AG08395 (cell line): ENCODE measurements at places on chromosomes 5 and 9.

DNA sequence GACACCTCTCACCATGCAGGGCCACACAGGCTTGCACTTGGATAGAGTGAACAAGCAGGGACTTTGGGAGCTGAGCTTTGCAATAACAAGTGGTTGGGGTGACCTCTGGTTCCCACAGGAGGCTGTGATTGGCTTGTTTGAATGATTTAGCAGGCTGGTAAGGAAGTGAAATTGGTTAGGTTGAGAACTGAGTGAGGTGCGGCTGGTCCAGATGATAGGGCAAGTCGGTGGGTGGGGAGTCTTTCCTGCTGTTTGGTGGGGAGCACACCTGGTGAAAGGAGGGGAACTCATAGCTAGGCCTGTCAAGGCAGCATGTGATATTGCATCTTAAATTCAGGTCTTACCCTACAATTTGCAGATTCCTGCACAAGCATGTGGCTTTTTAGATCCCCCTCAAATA is 794.6 kb upstream of the ZNF608 start:
- no peak for DNase-seq

DNA sequence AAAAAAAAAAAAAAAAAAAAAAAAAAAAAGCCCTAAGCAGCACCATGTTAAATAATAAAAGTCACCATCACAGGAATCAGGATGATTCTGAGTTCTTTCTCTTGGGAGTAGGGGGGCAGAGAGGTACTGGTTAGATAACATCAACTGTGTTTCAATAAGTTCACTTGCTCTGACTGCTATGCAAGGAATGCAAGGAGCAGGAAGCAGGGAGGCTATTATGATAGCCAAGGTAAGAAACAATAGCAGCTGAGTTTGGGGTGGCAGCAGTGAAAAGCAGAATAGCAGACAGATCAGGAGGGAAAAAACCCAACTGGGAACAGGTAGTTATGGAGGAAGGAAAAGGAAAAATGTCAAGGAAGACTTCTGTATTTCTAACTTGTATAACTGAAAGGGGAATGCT is 8.2 kb downstream of the CEP120 start:
- DNase-seq = no peak

GRCh38 chr5:135308752-135309151 is 90.3 kb downstream of the MACROH2A1 start:
- DNase-seq = peak; percentile 50

DNA sequence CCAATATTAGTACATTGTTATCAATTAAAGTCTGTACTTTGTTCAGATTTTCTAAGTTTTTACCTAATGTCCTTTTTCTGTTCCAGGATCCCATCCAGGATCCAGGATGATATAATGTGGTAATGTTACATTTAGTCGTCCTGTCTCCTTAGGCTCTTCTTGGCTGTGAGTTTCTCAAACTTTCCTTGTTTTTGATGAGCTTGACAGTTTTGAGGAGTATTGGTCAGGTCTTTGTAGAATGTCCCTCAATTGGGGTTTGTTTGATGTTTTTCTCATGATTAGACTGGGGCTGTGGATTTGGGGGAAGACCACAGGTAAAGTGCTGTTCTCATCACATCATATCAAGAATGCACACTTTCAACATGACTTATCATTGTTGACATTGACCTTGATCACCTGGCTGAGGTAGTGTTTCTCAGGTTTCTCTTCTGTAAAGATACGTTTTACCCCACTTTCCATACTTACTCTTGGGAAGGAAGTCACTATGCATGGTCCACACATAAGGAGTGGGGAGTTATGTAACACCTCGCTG is 9.6 kb downstream of the NDFIP1 start:
- no peak for DNase-seq

DNA sequence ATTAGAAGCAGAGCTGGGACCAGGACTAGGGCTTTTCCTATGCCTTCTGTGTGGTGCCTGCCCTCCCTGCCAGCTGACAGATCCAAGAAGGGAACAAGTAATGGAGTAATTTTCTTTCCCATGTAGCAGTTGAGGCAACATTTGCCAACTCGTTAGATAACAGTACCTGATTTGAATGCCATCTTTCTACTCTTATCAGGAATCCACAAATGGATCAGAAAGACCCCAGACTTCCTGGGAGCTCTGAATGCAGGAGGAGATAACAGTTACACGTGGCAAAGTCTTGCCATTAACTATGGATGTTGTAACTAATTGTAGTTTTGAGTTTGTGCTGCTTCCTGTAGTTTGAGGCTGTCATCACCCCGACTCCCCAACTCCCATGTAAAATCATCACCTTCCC is 39.2 kb downstream of the RCL1 start:
- no peak for DNase-seq

DNA sequence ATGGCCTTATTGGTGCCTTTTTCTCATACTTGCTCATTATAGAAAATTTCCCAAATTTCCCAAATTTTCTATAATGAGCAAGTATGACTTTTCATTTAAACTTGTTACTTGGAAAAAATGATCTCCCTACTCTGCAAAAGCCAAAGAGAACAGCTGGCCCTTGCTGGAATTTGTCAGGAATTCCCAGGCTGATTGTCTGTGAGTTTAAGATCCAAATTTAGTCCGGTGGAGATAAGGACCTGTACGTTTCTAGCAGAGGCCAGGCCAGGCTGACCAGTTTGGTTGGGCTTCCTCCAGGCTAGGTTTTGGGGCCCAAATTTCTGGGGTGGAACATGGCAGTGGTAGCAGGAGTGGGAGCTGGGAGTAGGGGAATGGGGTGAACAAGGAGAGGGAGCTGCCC is 51.9 kb downstream of the NEURL1B start:
- DNase-seq = no peak

DNA sequence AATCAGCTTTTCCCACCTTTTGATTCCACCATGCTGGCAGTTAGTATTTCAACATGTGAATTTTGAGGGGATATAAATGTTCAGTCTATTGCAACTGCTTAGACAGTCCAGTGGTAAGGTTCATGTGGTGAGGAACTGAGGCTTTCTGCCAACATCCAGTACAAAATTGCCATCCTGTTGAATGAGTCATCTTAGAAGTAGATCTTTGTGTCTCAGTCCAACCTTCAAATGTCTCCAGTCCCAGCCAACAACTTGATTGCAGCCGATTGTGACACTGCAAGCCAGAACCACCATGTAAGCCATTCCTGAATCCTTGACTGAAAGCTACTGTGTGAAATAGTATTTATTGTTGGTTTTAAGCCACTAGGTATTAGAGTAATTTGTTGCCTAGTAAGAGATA is 331.5 kb upstream of the GRIN3A start:
- no peak for DNase-seq

DNA sequence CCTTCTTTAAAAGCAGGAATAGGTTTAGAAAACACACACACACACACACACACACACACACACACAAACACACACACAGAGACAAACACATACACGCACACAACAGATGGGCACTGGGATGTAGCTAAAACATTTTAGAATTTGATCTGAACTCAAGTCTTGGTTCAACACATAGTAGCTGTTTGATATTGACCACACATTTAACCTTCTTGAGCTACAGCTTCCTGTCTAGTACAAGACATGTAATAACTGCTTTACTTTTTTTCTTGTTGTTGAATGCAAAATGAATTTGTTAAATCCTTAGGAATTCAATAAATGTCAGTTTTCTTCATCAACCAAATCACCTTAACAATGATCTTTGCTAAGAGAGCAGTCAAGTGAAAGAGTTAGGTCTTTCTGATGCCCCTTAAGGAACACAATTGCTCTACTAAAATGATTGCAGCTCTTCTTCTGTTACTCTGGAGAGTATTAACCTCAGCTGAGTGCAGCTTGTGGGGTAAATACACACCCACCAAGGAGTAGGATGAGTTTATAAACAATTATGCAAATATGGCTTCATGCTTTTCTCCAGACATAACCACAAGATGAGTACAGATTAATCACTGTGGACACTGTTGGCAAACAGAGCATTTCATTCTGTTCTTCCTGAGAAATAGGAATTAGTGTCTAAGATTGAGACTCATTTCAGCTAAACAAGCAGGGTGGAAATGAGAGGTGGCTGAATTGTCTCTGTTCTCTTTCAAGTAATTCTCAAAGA is 302.9 kb upstream of the PAPPA start:
- peak; percentile 54 for DNase-seq

DNA sequence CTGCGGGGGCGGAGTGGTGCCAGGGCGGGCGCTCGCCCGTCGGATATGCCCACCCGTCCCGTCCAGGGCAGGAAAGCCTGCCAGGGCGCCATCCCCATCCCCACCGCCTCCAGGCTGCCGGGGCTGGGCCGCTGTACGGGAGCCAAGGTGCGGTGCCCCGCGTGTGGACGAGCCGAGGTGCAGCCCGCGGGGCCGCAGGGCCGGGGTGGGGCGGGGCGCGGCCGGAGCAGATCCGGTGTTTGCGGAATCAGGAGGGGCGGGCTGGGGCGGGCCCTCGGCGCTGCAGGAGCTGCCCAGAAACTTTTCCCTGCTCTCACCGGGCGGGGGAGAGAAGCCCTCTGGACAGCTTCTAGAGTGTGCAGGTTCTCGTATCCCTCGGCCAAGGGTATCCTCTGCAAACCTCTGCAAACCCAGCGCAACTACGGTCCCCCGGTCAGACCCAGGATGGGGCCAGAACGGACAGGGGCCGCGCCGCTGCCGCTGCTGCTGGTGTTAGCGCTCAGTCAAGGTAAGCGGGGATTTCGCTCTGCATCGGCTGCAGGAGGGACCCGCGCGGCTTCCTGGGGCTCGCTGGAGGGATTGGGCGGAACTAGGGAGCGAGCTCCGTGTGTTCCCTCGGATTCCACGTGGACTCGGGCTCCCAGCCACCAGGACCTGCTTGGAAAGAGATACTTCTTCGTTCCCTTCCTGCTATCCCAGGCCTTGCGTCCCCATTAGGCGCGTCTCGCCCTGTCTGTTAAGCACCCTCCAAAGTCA is at the start of gene ITGA2:
ITGA2 (plus strand) TSS at position 328 of the 756 bp plus-strand sequence; CDS start at position 445, 117 bp downstream.
- peak; percentile 55 for DNase-seq

- peak; percentile 34 for DNase-seq
Measured at GRCh38 chr5:150516011-150516410, 8.1 kb downstream of the NDST1 start.
